ENCODE measurements at places on chromosomes 2 and 18.

- DNase-seq, result no peak
These were observed 129.3 kb downstream of the MARCHF4 start for GRCh38 chr2:216243026-216243425.

DNA sequence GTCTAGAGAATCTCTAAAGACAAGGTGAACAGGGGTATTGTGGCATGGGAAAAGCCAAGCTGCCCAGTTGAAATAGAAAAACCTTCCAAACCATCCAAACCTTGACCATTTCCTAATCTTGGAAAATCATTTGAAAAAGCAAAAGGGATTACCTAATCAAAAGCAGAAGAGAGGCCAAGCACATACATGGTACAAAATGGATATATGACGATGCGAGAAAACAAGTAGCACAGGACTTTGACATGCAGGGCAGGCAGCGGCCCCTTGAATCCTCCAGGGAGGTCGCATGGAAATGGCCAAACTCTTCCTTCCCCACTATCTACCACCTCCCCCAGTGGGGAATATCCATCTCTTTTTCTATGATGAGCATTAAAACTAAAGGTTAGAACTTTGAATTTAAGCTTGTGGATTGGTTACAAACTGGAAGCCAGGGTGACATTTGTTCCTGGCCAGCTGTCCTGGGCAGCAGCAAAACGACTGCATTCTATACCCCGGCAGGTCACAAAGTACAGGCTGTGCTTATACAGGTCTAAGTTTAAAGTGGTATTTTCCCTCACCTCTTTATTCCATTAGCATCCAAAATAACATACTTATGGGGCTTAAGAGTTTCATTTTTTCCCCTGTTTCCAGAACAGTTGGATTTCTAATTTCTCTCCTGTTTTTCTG lies 24.7 kb downstream of the MYOM1 start:
- DNase-seq, result no peak

- no peak for DNase-seq
These were observed 77.9 kb upstream of the DOCK10 start for GRCh38 chr2:225120186-225120585.

- DNase-seq, result no peak
These were observed 2.8 kb downstream of the ABCB6 start for GRCh38 chr2:219215871-219216534.
